Glomerular endothelial cell (primary cell): ENCODE measurements at places on chromosomes 3 and 15.

- no peak for DNase-seq
Measured at GRCh38 chr3:127135241-127136023, 57.5 kb upstream of the PRR23E start.

GRCh38 chr15:37618353-37618752, 316.1 kb upstream of the TMCO5A start:
- no peak for DNase-seq

- no peak for DNase-seq
Measured at GRCh38 chr15:78225783-78226541, 8.4 kb downstream of the ACSBG1 start.

DNA sequence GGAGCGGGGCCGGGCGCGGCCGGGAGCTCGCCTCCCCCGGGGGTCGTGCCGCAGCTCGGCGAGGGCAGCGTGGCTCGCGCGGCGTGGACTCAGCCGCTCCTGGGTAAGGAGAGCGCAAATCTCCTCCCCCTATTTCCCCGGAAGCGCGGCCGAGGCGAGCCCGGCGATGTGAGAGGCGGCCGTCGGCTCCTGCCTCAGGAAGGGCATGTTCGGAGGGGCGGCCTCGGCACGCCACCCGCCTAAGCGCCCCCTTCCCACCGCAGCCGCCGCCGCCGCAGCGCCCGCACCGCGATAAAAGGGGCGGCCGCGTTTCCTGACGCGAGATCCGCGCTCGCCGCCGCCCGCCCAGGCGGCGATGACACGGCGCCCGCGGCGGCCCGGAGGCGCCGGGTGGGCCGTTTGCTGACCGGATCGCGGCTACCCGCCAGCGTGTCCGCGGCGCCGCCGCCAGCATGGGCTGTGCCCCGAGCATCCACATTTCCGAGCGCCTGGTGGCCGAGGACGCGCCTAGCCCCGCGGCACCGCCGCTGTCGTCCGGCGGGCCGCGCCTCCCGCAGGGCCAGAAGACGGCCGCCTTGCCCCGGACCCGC, at the start of gene PDE8A:
Gene PDE8A, plus strand, starts transcription at position 146 of the 590 bp plus-strand sequence. Its CDS starts 307 bp downstream, at position 453.
- DNase-seq: no peak

- no peak for DNase-seq
Measured at GRCh38 chr3:135895734-135896121, 69.8 kb upstream of the PPP2R3A start.

GRCh38 chr15:86413191-86413590, 333.5 kb downstream of the AGBL1 start:
- no peak for DNase-seq
